ENCODE measurements at places on chromosomes 5 and 9. TPM values are rescaled to one million over a fixed set of nuclear protein-coding genes. Genes with fewer than 3 reads are reported as not detected.

The RETREG1 gene
- polyA plus RNA-seq = 37.2 TPM

The FIBCD1 gene
- polyA plus RNA-seq = 0.79 TPM

The OBP2B gene
- 0.41 TPM for polyA plus RNA-seq

The NRG2 gene
- 1.1 TPM for polyA plus RNA-seq

The BDP1 gene
- 34.6 TPM for polyA plus RNA-seq

The NEUROG1 gene
- polyA plus RNA-seq = not detected

DNA sequence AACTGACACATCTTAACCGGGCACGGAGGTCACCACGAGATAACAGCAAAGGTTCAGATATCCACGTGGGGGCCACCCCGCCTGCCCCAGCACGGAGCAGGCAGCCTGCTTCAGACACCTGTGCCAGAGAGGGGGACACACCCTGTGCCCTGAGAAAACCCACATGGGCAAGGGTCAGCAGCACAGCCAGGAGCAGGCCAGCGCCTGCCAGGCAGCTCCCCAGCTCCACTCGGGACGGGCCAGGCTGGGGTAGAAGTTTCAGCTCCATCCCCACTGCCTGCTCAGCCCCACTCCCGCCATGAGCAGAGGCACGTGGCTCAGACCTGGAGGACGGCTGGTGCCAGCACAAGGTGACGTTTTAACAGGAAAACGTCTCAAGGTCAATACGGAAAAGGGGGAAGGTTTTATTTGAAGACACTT, 22.2 kb downstream of the SLC12A7 start:
- DNase-seq = no peak

- no peak for DNase-seq
These were observed 31.8 kb upstream of the ERAP2 start for GRCh38 chr5:96844481-96844990.

GRCh38 chr9:134698587-134699342, 57.2 kb downstream of the COL5A1 start:
- DNase-seq = no peak

- no peak for DNase-seq
These were observed 9.4 kb downstream of the ANKS6 start for GRCh38 chr9:98786750-98787510.

- DNase-seq = peak; percentile 26
These were observed 49.2 kb downstream of the EQTN start for GRCh38 chr9:27247756-27248155.

- DNase-seq = no peak
These were observed 7.2 kb downstream of the CSNK1A1 start for GRCh38 chr5:149544028-149544420.

DNA sequence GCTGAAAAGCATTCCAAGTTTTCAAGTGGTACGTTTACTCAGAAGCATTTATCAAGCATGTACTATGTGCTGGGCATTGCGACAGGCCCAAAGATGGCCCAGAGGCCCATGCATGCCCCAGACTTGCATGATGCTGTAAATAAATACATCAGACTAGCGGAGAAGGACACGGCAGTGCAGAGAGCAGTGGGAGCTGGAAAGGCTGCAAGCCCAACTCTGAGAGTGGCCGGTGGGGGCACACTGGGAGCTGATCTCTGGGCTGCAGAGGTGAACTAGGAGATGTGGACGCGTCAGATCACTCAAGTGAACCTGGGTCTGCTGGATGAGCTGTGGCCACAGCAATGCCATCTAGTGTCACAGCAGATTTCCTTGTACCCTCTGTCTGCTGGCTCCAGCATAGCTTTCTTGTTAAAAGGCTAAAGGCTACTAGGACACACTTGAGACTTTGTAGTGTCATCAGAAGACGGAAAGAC, 246.9 kb downstream of the FANCC start:
- DNase-seq = no peak

DNA sequence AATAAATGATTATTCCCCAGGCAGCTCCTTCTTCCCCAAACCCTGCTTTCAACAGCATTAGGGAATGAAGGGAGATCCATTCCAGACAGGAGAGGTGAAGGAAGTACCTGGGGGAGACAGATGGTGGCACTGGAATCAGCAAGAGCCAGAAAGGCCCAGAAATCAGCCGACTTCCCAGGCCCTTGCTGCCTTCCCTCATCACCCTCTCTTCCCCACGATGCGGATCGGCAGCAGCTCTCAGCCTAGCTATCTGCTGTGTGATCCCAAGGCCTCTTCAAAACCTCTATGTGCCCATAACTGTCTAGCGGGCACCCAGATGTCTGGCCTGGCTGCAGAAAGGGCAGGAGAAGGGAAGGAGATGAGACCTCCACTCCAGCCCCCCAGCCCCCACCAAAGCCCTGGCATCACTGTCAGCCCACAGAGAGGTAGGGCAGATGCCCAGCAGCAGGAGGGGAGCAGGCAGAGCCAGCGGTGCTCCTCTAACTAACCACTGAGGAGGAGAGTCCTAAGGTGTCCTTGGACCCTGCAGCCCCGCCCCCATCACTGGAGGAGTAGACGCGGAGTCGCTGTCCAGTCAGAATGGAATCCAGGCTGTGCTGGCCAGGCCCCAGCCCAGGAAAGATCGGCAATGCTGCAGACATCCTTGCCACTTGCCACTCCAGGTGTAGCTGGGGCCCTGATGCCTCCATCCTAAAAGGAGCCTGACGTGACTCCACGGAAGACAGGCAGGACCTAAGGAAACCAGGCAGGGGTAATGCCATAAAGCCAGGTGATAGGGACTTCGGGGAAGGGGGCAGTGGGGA, 12.7 kb downstream of the CNTFR start:
- no peak for DNase-seq

DNA sequence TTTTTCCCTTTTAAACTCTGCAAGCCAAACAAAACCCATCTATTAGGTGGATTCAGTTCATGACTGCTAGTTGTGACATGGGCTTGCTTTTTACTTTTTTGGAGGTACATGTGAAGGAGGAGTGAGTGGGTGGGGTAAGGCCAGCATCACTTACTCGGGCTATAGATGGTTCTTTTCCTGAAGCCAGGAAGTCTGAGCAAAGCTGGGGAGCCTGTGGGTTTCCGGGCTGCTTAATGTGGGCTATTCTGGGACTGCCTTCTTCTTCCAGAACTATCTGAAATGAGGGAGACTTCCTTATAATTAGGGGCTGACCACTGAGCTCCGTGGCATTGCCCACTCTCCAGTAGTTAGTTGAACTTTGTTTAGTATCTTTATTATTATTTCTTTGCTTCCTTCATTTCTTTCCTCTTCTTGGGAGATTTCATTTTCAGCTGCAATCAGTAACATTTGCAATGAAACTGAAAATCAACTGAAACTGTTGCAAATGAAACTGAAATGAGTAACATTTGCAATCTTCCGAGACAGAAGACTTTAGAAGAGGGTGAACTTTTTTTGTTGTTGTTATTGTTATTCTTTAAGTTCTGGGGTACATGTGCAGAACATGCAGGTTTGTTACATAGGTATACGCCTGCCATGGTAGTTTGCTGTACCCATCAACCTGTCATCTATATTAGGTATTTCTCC, 204.9 kb downstream of the LRRC70 start:
- no peak for DNase-seq

DNA sequence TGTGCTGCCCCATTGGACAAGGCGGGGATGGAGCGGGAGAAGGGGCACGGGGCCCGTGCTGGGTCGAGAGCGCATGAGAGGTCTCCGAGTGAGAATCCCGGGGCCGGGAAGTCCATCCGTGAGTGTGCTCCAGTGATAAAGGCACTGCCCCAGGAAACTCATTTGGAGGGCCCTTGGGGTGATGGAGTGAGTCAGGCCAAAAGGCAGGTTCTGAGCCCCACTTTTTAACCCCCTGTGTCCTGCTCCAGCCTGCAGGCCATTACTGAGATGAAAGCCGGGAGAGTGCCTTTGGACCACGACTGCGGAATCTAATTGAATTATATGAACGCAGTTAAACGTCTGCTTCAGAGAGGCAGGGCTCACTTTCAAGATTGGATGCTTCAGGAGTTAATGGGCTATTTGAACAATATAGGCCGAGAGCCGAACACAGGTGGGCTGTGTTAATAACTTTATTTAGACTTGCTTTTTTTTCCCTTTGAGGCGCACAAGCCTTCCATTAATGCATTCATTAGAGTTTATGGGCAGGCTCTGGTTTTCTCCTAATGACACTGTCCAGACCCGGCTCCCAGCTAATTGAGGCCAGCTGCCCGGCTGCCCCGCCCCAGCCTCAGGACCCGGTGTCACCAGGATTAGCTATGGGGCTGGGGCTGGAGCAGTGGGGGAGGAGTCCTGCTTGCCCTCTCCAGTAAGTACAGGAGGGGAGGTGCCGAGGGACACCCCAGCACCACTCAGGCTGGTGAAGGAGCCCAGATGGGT, 79.1 kb upstream of the LMX1B start:
- DNase-seq = no peak

DNA sequence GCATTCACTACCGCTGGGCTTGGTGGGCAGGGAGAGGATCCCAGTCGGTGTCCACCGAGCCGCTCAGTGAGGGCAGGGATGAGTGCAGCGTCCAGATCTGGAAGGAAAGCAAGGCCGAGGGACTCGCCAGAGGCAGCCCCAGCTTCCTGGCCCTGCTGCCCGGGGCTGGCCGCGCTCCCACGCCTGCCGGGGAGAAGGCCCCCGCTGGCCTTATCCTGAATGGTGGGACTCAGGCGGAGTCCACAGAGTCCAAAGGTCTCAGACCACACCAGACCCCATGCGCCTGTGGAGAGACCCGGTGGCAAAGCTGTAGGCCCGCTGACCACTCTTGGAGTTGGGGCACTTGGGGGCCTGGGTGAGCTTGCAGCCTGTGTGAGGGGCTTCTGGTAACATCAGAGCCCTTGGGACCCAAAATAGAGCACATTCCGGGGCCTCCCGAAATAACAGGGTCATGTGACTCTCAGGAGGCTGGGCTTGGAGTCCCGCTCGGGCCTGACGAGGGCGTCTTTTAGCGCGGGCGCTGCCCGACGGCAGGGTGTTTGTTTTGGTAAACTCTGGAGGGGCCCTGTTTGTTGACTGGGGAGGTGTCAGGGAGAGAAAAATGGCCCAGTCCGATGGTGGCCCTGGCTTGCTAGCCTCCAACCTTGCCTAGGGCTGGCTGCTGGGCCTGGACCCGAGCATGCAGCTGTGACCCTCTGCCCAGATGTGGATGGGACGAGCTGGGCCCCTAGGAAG, 2.8 kb downstream of the RXRA start:
- no peak for DNase-seq

- no peak for DNase-seq
These were observed 152.6 kb upstream of the EGFLAM start for GRCh38 chr5:38105801-38106200.

GRCh38 chr5:158752656-158752973, 347.1 kb downstream of the EBF1 start:
- no peak for DNase-seq

- no peak for DNase-seq
These were observed 9.5 kb downstream of the IRX2 start for GRCh38 chr5:2741956-2742355.

DNA sequence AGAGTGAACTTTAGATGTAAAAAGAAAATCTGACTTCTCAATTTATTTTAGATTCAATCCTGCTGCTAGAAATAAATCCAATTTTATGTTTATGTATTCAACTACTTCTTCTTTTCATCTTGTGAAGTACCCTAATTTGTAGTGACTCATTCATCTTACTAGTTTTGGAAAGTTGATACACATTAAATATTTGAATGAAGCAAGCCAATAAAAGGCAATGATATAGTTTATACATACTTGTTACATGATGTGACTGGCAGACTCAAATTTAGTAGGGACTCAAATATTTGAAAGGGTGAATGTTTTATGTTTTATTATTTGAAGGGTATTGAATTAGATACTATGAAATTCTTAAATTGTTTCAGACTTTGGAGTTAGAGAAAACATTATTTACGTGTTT, 34.7 kb downstream of the CSNK1G3 start:
- no peak for DNase-seq

DNA sequence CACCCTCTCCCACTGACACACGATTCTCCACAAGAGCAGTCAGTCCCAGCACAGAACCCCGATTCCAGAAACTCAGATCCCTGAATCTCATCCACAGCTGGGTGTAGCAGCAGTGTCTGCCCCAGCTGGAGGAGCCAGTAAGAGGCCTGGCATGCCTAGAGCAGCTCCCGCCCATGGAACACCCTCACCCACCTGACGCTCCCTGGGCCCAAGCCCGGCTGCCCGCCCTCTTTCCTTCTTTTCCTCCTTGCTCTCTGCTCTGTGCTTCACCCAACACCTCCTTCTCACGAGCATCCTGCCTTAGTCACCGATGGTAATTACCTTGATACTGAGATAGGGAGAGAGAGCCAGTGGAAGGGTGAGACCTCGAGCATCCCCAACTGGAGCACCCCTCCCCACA, 8.7 kb downstream of the PCDH1 start:
- no peak for DNase-seq

GRCh38 chr5:139636975-139637408, 11.2 kb upstream of the CXXC5 start:
- DNase-seq = no peak

GRCh38 chr9:34046784-34047379, 1.8 kb downstream of the UBAP2 start:
- no peak for DNase-seq

GRCh38 chr5:3300726-3301125, 294.9 kb upstream of the IRX1 start:
- DNase-seq = peak; percentile 27

- DNase-seq = no peak
These were observed 55.9 kb upstream of the KLF9 start for GRCh38 chr9:70470050-70471015.

GRCh38 chr9:110815361-110815760, 146.8 kb downstream of the MUSK start:
- DNase-seq = no peak

GRCh38 chr5:34978681-34979080, 49.3 kb downstream of the DNAJC21 start:
- no peak for DNase-seq

- DNase-seq = no peak
These were observed 541.7 kb downstream of the EFNA5 start for GRCh38 chr5:107129051-107129450.

GRCh38 chr5:78659114-78659513, 10.5 kb upstream of the LHFPL2 start:
- no peak for DNase-seq

DNA sequence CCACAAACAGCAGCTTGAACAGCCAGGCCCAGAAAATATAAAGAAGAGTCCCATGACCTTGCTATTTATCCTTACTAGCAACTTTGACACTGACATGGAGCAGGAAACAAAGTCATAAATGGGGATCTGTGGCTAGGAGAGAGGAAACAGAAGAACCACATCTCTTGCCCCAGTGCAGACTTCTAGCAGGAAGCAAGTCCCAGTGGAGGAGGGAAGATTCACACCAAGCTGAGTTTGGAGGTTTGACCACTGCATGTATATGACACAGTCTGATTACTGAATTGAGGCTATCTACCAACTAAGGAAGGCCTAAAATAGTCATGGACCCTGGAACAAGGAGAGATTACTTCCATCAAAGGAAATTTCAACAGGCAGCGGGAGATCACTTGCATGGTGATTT, 51.4 kb downstream of the CDH6 start:
- DNase-seq = no peak
